ENCODE measurements at places on chromosomes 11 and 22.

DNA sequence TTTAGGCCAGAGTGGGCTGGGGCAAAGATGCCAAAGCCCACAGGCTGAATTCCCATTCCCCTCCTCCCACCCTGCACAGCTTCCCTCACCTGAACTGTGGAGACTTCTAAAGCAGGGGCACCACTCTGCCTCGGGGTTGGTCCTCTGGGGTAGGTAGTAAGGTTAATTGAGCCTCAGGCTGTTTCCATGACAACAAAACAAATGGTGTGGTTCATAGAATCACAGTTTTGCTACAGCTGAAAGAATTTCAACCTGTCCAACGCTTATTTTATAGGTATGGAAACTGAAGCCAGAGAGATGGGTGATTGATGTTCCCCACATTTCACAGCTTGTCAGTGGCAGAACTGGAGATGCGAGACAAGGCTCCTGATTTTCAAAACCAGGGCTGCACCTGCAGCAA is 109.5 kb downstream of the SNX19 start:
- DNase-seq: no peak

- no peak for DNase-seq
Measured at GRCh38 chr11:120899720-120900119, 124.2 kb upstream of the TBCEL start.

DNA sequence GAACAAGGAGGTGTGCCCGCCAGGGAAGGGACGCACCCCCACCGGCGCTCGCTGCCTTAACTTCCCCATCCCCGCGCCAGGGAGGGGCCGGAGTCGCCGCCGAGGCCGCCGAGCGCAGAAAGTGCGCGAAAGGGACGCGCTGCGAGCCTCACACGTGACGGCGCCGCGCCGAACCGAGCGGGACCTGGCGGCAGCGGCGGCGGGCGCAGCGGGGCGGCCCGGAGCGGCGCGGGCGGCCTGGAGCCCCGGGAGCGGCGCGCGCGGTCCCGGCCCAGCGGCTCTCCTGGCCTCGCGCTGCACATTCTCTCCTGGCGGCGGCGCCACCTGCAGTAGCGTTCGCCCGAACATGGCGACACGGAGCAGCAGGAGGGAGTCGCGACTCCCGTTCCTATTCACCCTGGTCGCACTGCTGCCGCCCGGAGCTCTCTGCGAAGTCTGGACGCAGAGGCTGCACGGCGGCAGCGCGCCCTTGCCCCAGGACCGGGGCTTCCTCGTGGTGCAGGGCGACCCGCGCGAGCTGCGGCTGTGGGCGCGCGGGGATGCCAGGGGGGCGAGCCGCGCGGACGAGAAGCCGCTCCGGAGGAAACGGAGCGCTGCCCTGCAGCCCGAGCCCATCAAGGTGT is at the start of gene SORL1:
SORL1 (plus strand) TSS at position 329 of the 623 bp plus-strand sequence; CDS start at position 347, 18 bp downstream.
- DNase-seq: peak; percentile 70

- DNase-seq: no peak
Measured at GRCh38 chr11:15930442-15931025, 425.8 kb downstream of the SOX6 start.

GRCh38 chr22:23553924-23554870 is 25.9 kb downstream of the IGLL1 start:
- DNase-seq: no peak

DNA sequence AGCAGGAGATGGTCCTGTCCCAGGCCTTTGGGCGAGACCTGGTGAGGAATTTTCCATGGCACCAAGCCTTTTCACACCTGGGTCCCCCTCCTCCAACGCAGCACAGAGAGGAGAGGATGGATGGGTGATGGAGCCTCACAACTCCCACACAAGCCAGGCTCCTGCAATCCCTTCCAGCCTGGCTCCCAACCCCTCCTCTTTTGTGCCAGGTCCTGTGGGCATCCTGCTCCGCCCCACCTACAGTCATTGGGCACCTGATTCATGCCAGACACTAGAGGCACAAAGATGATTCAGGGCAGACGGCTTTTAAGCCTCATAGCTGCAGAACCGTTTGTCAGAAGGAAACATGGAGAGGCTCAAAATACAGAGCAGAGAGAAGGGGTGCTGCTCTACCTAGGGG is 16.1 kb upstream of the MYRF start:
- DNase-seq: no peak

GRCh38 chr11:61972112-61972671 is 4.8 kb upstream of the FTH1 start:
- DNase-seq: no peak

DNA sequence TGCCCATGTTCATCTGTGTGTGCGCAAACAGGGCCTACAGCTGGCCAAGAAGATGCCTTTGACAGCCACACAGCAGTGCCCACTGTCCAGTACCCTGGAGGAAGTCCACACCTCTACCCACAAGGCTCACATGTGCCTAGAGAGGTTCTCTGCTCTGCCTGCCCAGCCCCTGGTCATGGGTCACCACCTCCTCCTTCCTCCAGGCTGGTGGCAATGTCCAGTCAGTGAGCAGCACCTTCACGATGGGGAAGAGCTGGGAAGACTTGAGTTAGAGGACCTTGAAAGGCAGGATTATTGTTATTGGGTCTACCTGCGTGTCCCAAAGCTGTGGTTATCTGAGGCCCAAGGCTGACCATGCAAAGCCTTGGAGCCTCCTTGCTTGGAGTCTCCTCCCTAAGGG is 28.4 kb upstream of the TTC12 start:
- no peak for DNase-seq

DNA sequence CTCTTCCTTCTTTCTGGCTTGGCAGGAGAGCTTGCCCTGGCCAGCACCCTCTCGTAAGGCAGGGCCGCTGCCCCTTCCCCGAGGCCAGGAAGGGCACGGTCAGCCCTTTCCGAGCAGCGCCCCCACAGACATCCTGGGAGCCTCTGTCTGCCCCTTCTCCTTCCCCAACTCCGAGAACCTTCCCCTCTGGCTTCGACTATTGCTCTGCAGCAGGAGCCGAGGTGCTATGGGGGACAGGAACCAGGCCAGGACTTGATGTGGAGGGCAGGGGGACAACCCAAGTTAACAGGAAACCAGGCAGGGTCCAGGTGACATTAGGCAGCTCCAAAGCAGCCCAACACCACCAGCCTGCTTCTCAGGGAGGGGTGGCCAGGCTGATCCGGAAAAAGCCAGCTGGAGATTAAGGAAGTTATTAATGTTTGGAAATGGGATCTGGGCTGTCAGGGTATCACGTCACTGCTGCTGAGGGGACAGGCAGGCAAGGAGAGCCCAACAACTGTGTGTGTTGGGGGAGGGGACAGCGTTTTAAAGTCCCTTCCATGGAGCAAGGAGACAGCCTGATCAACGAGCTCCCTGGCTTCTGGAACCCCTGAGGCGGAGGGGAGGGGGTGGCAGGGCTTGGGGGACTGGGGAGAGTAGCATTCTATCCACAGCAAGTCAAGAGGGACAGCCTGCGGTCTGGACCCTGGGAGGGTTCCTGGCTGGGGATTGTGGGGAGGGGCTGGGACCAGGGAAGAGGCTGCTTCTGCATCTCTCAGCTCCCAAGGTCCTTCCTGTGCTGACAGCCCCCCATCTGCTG is 27.3 kb downstream of the SYT7 start:
- no peak for DNase-seq

GRCh38 chr11:19805827-19806226 is 93.2 kb downstream of the NAV2 start:
- DNase-seq: no peak

DNA sequence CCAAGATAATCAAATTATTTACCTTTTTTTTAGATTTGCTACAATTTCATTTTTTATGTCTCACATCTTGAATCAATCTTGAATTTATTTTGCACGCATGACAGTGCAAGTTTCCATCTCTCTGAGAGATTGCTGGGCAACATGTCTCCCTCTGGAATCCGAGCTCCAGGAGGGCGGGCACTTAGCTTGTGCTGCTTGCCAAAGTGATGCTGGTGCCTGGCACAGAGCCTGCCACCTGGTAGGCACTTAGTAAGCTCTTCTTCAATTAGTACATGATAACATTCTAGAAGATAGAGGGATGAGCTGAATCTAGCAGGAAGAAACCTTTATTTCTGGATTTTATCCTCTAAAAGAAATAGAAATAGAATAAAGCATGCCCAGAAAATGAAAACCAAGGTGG is 27.5 kb upstream of the OR9I1 start:
- DNase-seq: no peak

DNA sequence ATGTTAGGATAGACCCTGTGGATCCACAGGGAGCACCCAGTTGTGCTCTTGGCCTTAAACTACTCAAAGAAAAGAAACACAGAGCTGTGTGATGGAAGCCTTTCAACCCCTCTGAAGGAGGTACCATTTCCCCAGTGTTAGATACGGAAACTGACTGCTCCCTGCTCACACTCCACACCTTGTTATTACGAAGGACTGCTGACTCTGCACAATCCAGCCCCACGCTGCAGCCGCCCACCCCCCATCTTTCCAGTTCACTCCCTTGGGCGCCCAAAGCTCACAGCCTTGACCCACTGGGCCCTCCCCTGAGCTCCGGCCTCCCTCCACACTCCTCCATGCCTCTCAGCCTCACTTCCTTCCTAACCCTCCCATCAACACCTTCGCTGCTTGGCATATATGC is 75.5 kb downstream of the EFCAB6 start:
- DNase-seq: no peak

GRCh38 chr11:129457321-129457720 is 81.7 kb downstream of the BARX2 start:
- no peak for DNase-seq

DNA sequence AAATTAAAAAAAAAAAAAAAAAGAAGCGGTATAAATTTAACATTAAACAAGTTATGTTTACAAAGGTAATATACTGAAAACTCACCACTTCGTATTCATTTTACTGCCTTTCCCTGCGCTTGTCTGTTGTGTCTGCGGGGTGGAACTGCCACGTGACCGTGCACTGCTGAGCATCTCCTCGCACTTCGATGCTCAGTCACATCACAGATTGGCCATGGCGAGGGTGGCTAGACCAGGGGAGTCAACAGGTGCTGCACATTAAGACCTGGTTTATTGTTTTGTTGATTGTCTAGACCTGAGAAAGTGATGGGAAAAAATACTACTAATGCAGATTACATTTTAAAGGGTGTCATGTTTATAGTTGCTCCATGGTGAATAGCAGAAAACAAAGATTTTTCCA is 22.8 kb upstream of the TUB start:
- DNase-seq: no peak

DNA sequence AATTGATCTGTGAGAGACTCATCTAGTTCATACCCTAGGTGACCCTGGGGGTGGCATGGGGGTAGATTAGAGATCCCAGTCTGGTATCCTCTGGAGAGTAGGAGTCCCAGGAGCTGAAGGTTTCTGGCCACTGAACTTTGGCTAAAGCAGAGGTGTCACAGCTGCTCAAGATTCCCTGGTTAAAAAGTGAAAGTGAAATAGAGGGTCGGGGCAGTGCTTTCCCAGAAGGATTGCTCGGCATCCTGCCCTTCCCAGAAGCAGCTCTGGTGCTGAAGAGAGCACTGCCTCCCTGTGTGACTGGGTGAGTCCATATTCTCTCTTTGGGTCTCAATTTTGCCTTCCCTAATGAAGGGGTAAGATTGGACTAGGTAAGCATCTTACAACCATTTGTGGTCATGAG is 653 bp downstream of the IL18BP start:
- DNase-seq: no peak

DNA sequence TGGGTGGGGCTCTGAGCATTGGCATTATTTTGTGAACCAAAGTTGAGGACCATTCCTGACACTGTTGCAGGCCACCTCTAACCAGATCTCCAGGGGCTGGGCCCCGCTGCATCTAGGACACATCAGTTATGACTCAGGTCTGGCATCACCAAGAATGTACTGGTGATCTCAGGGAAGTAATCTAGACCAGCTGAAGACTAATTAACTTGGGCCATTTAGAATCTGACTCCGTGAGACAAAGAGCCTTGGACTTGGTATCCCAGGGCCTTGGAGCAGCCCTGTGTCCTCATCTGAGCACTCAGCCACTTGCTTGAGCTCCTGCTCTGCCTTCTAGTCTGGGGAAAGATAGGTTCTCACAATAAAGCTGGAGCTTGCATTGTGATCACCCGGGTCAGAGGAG is 200.6 kb downstream of the KIRREL3 start:
- no peak for DNase-seq

DNA sequence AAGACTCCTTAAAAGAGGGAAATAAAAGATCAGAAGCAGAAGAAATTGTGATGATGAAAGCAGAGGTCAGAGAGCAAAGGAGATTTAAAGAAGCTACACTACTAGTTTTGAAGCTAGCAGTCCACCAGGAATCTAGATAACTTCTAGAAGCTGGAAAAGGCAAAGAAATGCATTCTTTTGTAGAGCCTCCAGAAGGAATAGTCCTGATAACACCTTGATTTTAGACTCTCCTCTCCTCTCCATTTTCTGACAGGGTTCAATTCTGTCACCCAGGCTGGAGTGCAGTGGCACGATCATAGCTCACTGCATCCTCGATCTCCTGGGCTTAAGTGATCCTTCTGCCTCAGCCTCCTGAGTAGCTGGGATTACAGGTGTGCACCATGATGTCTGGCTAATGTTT is 1187.3 kb upstream of the CNTN5 start:
- no peak for DNase-seq

DNA sequence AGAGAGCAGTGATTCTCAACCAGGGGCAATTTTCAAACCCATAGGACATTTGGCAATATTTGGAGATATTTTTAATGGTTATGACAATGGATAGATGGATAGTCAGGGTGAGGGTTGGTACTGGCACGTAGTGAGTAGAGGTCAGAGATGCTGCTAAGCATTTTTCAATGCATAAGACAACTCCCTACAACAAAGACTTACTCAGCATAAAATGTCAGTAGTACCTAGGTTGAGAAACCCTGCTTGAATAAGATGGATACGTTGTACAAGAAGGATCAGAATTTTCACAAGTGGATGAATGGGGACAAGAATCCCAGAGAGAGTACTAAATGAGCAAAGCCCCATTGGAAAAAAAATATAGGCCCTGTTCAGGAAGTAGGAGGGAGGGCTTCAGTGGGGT is 11.9 kb upstream of the LIN7C start:
- DNase-seq: no peak

DNA sequence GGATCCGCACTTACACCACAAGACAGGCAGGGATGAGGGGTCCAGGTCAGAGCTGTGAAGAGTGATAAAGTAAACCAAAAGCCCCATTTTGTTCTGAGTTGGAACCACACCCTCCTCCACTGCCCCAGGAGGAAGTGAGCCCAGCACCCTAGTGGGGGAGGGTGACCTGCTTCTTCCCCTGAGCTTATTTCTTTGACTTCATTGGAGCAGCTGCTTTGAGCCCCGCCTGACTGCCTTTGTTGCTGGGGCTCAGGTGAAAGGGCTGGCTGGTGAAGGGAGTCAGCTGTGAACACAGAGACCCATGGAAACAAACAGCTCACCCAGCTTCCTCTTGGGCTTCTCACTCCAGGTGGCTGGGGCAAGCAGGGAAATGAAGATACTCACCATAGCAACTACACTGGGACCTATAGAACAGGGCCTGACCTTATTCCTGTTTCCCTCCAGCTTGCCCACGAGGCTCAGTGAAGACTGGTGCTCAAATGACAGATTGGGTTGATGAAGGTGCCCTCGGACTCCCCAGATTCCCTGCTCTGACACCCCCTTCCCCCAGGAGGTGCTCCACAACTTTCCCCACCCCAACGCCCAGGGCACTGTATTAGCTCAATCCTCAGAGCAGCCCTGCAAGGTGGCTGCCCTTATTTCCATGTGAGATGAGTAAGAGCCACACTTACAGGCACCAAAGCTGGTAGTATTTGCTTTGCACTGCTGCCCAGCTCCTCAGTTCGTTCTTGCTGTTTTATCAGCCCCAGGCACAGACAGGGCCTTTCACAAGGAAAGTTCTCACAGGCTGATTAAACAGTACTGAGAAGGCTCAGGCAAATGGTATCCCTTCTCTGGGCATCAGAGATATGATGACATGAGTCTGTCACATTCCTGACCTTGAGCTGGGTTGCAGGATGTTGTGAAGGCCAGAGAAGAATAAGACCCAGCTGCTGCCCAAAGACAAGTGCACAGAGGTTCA is 2.4 kb downstream of the UCP2 start:
- DNase-seq: peak; percentile 26

- DNase-seq: no peak
Measured at GRCh38 chr11:43459246-43459645, 100.5 kb downstream of the TTC17 start.
